IPS DF 6.9 (cell line): ENCODE measurements at places on chromosomes 16 and 17.

GRCh38 chr17:38349097-38349730 lies 2.4 kb upstream of the SOCS7 start:
- DNase-seq = peak; percentile 85

- DNase-seq = no peak
Measured at GRCh38 chr17:13973960-13974651, 95.2 kb upstream of the COX10 start.

DNA sequence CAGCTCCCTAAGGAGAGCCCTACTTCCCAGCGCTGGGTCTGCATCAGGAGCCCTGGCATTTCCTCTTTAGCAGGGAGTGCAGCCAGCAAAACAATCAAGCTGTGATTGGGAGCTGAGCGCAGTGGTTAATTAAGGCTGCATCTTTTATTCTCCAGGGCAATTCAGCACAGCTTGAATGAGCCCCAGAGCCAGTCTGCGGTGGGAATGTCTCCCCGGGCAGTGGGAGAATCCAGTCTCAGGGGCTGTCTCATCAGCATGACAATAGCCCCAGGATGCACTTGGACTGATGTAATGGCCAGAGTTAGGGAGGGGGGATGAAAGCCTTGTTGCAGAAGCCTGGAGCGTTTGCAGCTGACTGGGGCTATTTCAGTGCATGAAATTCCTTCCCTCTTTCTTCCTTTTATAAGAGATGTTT lies 292.6 kb upstream of the SOX9 start:
- DNase-seq = peak; percentile 93

GRCh38 chr16:59192551-59193199 lies 458.6 kb upstream of the GOT2 start:
- peak; percentile 54 for DNase-seq

- DNase-seq = no peak
Measured at GRCh38 chr17:58247511-58248363, 9.4 kb downstream of the LPO start.

GRCh38 chr16:11163761-11164261 lies 92.2 kb downstream of the SOCS1 start:
- DNase-seq = no peak

DNA sequence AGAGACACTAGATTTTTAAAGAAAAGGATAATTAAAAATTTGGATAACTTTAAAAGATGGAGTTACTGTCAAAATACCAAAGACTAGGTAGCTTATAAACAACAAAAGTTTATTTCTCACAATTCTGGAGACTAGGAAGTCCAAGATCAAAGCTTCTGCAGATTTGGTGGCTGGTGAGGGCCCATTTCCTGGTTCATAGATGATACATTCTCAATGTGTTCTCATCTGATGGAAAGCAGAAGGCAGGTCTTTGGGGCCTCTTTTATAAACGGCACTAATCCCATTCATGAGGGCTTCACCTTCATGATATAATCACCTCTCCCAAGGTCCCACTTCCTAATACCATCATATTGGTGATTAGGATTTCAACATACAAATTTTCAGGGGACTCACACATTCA lies 33.7 kb downstream of the NLK start:
- DNase-seq = no peak

GRCh38 chr16:67833030-67833414 lies 9.1 kb upstream of the THAP11 start:
- DNase-seq = no peak

- DNase-seq = no peak
Measured at GRCh38 chr17:72518159-72518732, 397.4 kb downstream of the SOX9 start.

- DNase-seq = no peak
Measured at GRCh38 chr16:49937886-49938285, 82.0 kb upstream of the ZNF423 start.

- no peak for DNase-seq
Measured at GRCh38 chr16:89759746-89760340, 38.5 kb downstream of the ZNF276 start.

DNA sequence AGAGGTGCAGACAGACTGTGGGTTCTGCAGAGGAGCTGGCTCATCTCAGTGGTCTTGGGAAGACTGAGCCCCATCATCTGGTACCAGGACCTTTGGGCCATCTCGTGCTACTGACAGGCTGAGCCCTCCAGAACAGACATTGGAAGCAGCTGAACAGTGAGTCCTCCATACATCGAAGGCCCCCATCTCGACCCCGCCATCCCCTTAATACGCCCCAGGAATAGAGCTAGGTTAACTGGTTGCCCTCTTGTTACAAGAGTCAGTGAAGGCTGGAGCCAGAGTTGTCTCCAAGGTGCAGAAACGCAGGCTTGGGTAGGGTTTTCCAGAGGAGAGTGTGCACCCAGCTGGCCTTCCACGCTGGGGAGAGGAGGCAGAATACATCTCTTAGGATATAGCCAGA lies 76.0 kb downstream of the N4BP1 start:
- no peak for DNase-seq

DNA sequence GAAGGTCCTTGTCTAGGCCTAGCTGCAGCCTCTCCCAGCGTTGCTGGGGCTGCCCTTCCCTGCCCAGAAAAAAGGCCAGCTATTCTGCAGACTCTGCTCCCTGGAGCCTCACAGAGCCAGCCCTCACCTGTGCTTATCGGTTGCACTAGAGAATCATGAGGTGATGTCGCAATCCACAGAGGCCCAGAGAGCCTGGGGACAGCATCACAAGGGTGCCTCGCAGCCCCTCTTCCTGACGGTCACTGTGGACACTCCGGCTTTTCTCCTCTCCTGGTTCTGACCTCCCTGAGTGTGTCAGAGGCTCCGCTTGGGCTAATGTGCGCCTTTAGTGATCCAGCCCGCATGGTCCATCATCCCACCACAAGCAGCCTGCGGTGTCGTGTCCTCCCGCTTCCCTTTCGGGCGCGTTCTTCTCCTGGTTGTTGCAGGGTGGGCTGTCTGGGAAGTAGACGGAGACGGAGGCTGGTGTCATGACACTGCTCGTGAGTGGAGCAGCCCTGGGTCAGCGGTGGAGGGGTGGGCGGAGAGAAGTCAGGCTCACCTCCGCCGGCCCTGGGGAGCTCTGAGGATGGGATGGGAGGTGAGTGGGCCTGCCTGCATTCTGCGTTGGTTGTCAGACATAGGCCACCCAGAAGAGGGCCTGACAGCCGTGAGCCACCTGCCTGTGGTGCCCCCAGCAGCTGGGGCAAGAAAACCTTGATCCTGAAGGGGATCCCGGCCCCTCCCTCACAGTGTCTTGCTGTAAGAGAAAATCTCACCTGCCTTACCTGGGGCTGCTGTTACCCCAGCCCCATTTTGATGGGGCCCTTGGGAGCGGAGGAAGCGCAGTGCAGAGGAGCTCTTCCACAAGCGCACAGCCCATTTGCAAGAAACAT lies 165.9 kb upstream of the CHMP6 start:
- DNase-seq = no peak

DNA sequence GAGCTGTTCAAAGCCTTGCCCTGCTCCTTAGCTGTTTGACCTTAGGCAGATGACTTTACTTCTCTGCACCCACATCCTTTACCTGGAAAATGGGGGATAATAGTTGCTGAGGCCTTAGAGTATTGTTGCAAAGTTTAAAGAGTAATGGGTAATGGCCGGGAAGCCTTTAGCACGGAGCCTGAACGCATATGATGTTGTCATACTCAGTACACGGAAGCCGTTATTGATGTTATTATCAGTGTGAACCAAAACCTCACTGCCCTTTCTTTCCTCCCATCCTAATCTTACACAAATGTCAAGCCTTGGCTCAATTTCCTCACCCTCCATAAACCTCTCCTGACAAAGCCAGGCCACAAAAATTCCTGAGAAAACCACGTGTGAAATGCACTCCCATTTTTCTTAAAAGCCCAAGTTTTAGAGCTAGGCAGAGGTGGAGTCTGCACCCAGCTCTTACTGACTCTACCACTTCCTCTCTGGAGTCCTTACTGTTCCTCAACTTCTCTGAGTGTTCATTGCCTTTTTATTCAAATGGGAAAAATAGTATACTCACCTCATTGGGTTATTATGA lies 67.3 kb upstream of the CACNG3 start:
- no peak for DNase-seq

GRCh38 chr17:62075308-62075815 lies 10.3 kb upstream of the MED13 start:
- DNase-seq = no peak
